ENCODE measurements at places on chromosomes 1 and 21.

- no peak for DNase-seq
Measured at GRCh38 chr21:46152927-46153246, 2.5 kb downstream of the FTCD start.

- DNase-seq, result no peak
Measured at GRCh38 chr1:6260961-6261614, at the start of gene GPR153. GPR153 (minus strand) TSS chr1:6261098; CDS start chr1:6254905, 6,193 bp downstream.

GRCh38 chr1:18668046-18668445, 37.4 kb downstream of the PAX7 start:
- DNase-seq, result no peak

GRCh38 chr21:46626536-46626935, 8.9 kb upstream of the PRMT2 start:
- DNase-seq, result no peak

DNA sequence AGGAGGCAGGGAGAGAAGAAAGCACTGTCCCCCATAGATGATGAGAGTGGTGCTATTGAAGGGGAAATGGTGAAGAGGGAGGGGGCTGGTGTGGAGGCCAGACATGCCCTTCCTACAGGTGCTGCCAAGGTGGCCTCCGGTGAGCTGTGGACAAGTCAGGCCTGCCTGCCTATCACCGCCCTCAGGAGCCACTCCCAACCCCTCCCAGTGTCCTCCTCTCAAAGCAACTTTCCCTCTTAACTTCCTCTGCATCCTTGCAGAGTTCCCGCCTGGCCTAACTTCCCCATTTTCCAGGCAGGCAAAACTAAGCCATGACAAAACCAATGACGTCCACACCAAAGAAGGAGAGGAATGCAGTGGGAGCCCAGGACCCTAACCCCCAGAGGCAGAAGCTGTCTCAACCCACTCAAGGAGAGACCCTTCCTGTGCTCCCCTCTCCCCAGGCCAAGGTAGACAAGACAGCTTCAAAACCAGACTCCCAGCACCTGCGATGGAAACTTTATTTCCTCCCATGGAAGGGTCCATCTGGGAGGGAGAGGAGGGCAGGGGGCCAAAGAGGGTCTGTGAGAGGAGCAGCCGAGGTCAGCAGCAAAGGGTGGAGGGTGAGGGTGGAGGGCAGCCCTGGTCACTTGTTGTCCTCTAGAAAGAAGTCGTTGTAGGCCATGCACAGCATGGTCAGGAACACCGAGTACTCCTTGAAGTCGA, 1.0 kb upstream of the S100A6 start:
- DNase-seq, result no peak

DNA sequence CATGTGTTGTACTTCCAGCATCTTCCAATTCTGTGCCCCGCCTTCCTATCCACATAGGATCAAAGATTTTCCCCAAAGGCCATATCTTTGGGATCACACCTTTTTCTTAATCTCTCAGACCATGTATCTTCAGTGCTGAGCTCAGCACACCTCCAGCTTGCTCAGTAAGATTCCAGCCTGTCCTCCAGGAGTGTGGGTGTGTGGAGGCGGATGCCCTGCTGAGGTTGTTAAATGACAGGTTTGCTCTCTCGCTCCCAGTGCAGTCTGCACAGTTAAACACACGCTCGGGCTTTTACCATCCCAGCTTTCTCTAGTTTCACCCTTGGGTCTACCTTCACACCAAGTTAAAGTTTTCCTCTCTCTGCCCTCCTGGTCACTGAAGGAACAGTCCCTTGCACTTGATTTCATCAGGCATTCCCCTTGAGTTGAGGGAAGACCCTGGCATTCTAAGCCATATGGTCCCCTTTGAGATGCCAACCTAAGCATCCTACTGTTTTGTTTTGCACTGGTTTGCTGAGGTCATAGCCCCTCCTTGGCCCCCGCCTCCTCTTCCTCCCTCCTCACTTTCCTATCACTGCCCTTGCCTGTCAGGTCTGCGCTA, 13.7 kb downstream of the MYOG start:
- no peak for DNase-seq

DNA sequence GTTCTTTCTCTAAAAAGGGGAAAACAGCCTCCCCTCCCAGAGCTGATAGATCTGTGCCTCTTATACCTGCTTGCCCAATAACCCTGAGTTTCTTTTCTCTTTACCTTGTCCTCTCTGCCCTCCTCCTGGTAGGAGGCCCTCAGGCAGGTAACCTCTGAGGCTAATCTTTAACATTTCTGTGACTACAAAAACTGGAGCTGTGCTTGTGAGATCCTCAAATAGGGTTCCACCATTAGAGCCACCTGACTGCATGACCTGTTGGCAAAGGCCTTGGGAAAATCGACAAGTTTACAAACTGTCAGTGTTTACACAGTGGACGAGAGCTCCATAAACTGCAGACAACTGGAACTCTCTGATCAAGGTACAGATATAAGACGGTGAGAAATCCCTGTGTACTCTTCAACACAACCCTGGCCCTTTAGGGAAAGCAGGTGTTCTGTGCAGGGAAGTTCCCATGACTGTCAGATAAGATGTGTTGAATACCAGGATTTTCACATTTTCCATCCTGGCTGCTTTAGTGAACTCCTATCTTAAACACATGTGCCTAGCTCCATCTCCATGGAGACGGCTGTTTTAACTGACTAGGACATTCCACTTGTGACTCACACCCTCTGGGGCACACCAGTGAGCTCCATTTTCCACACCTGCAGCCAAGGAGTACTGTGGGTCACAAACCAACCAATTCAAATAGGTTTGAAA, 38.3 kb downstream of the ECE1 start:
- peak; percentile 90 for DNase-seq

DNA sequence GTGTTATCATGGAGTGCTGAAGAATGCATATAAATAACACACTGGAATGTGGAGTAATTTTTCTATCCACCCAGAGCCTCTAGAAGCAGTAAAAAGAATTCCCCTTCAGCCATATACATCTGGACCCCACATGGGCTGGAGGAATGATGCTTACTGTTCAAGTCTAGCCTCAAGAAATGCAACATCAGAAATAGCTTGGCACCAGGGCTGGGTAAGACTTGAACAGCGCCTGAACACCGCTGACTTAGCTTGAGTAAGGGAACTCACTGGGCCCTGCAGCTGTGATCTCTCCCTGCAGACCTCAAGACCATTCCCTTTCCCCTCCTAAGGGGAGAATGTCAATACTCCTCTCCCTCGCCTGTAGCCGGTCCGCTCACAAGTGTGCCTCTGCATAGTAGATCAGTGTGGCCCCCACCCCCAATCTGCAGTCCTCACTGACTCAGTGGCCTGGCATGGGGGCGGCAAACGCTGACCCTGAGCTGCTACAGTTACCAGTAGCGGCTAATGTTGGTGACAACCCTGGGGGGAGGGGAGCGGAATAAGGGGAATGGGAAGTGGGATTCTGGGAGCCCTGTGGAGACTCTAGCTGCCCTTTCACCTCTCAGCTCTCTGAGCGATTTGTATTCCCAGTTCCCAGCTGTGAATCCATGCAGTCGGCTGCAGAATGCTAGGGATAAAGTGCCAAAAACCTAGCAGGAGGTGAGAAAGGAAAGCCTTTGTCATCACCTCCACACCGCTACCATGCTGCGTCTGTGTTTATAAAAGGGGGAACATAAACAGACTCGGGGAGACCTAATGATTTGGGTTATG, 483.9 kb downstream of the DISC1 start:
- peak; percentile 66 for DNase-seq

- no peak for DNase-seq
Measured at GRCh38 chr1:193308438-193308837, 122.0 kb upstream of the B3GALT2 start.

DNA sequence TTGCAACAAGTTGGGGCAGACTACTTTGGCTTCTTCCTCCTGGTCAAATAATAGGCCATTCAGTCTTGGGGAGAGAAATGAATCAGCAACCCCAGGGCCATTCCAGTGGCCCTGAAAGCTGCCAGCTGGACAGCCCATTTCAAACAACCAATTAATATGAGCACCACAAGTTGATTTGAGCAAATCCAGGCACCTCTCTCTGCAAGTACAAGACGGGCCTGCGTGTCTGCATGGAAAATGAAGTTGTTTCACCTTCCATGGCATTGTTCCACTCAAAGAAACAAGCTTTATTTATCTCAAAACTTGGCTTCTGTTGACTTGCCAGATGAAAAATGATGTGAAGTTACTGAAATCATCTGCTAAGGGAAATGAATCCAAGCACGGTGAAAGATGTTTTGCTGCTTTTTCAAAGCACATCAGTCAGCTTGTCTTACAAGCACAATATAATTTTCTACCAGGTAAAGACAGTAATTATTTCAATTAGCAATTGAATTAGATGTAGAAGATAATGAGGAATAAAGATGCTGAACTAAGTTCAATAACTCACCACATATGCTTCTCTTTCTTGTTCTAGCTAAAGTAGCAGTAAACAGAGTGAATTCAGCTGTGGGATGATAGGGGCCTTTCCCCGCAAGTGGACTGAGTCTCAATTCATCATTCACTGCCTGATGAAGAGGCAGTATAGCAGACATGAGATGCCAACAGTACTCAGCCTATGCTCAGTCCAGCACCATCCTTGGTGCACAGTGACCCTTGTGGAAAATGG, 95.2 kb upstream of the SSX2IP start:
- DNase-seq, result no peak

Data from astrocyte of the cerebellum (primary cell).